Right forelimb (tissue), 1 donor: ENCODE measurements at places on chromosomes 16 and 17.

- no peak for DNase-seq
Observed at GRCh38 chr16:1119129-1119528, 23.1 kb upstream of the C1QTNF8 start.

GRCh38 chr17:36941265-36942010 lies 4.2 kb downstream of the LHX1 start:
- no peak for DNase-seq

GRCh38 chr17:29927546-29927945 lies 2.5 kb downstream of the SSH2 start:
- DNase-seq = no peak

GRCh38 chr16:53804467-53804866 lies 100.5 kb downstream of the FTO start:
- DNase-seq = no peak

DNA sequence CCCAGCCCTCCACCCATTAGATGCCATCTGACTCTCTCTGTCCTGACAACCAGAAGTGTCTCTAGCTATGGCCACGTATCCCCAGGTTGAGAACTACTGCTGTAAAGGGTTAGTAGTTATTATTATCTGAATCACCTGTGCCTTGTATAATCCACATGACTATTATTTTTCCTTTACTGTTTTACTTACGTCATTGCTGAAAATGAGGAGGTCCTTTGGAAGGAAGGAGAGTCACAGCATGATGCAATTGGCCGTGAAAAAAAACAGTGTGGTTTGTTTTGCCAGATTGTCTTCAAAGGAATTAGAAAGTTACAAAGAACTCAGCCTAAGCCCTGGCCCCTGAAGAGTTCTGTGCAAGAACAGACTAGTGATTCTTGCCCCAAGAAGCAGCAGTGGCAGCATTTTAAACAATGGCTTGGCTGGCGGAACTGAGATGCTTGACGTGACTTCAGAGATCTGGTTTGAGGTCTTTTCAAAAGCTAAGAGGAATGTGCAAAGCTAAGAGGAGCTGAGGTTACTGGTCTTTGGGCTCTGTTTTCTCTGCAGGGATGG lies 413.3 kb upstream of the EEF2KMT start:
- no peak for DNase-seq

DNA sequence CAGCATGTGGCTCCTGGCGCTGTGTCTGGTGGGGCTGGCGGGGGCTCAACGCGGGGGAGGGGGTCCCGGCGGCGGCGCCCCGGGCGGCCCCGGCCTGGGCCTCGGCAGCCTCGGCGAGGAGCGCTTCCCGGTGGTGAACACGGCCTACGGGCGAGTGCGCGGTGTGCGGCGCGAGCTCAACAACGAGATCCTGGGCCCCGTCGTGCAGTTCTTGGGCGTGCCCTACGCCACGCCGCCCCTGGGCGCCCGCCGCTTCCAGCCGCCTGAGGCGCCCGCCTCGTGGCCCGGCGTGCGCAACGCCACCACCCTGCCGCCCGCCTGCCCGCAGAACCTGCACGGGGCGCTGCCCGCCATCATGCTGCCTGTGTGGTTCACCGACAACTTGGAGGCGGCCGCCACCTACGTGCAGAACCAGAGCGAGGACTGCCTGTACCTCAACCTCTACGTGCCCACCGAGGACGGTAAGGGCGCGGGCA lies 645 bp downstream of the NLGN2 start:
- no peak for DNase-seq

GRCh38 chr17:59074494-59074893 lies 32.2 kb downstream of the TRIM37 start:
- DNase-seq = no peak

DNA sequence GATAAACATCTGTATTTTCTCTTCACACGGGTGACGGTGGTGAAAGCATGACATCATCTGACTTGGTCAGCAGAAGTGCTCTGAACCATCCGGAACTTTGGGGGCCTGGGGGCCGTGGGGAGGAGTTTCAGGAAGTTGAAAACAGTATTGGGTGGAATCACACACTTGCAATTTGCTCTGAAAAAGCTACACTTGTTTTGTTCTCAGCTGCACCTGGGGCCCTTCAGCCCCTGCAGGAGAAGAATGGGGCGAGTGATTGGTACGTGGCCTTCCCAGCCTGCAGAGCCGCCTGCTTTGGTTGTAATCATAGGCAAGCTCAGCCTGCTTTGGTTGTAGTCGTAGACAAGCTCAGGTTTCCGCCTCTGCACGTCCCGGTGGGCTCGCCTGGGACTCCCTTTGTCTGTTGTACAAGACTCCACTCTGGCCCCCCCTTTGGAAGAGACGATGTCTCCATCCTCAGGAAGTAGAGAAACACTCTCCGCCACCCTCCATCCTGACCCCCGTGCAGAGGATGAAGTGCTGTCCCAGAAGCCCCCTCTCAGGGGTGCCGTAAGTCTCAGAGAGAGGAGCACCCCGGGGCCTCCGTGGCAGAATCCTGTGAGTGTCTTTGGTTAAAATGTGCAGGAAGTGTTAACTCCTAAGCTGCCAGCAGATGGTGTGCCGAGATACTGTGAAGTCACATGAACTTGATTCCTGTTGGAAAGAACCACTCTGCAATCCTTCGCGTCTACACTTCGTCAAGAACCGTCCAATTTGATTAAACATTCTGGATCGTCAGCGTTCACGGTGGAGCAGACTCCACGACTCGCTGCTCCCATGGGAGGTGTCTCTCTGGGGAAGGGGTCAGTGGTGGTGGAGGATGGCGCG lies 5.4 kb downstream of the BANP start:
- peak; percentile 78 for DNase-seq

- no peak for DNase-seq
Observed at GRCh38 chr17:12821376-12821940, 32.2 kb downstream of the ARHGAP44 start.

DNA sequence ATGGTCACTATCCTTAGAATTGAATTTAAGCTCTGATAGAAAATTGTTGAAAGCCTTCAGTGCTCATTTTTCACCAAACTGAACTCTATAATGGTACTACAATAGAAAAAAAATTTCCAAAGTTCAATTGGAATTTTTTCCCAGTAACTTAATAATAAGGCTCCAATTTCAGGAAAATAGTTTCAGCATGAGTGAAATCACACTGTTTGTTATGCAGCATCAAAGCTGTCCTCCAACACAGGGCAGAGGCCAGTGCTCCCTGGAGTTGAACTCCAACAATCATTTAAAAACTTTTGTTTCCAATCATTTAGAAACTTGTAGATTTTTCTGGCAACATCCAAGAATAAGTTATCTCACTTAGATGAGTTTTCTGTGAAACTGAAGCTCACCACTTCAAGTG lies 103.1 kb upstream of the HSBP1 start:
- no peak for DNase-seq

DNA sequence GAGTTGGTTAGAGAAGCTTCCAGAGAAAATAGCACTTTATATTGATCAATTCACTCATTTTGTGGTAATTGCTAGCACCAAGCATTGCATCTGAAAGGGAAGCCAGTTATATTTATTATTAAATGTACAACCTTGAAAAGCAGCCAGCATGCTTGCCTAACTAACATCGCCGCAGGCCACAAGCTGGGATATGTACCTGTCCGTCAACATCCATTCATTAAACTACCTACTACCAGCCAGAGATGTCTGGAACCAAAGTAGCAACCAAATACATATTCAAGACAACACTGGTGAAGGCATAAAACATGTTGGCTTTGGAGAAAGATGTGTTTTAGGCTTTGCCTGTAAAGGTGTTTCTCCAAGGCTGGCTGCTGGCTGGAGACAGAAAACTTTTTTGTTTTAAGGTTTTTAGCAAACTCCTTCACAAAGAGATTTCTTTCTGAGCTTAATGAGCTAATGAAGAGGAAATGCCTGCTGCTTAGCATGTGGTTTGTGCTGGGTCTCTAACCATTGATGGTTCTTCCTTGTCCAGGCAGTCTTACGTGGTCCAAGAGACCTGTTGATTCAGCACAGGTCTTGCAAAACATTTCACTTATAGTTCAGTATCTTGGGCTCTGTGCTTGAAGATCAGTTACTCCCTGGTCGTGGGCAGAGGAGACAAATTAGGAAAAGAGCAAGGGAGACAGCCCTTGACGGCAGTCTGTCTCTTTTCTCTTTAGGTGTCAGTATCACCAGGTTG lies 3.1 kb downstream of the ITPRIPL2 start:
- DNase-seq = no peak

DNA sequence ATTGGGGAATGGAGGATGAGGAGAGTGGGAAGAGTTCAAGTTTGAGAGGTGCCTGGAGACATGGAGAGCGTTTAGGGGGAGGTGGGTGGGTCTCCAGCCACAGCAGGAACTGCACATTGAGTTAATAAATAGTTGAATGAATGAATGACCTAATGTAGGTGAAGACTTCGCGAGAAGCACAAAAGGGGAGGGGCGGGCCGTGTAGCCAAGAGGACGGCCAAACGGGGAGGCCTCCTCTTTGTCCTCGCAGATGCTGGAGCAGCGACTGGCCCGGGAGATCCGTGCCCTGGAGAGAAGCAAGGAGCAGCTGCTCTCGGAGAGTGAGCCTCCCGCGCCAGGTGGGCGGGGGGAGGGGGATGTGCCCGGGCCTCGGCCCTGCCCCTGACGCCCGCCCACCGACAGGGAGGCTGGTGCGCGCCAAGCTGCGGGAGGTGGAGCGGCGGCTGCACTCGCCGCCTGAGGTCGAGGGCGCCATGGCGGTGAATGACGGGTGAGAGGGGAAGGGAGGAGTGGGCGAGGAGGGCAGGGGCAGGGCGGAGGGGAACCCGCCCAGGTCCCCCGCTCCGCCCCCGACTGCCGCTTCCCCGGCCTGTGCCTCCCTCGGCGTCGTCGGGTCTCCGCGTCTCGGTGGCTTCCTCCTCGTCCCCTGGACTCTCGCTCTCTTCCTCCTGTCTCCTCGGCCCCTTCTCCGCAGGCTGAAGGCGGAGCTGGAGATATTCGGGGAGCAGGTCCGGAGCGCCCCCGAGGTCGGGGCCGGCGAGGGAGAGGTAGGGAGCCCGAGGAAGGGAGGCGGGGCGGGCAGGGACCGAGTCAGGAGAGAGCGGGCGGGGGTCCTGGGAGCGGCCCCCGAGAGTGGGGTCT lies 12.9 kb downstream of the SYCE1L start:
- peak; percentile 84 for DNase-seq

GRCh38 chr17:3512505-3513171 lies 36.8 kb downstream of the ASPA start:
- DNase-seq = peak; percentile 86
